ENCODE measurements at places on chromosomes 3 and 15.

- DNase-seq, result no peak
These were observed 28.3 kb downstream of the MITF start for GRCh38 chr3:69767571-69767970.

GRCh38 chr15:41853831-41854230 lies 15.2 kb downstream of the PLA2G4B start:
- DNase-seq, result no peak

DNA sequence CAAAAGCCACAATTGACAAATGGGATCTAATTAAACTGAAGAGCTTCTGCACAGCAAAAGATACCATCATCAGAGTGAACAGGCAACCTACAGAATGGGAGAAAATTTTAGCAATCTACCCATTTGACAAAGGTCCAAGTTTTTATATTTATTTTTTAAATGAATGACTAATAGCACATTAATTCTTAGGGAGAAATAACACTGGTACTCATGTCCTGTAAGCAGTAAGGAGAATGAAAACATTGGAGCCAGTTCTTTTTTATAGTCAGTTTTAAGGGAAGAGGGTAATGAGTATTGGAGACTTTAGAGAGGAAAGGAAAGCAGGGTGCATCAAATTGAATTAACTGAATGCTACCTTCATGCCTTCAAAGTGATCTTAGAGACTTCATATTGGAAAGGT lies 404.7 kb upstream of the TGFBR2 start:
- DNase-seq, result no peak

DNA sequence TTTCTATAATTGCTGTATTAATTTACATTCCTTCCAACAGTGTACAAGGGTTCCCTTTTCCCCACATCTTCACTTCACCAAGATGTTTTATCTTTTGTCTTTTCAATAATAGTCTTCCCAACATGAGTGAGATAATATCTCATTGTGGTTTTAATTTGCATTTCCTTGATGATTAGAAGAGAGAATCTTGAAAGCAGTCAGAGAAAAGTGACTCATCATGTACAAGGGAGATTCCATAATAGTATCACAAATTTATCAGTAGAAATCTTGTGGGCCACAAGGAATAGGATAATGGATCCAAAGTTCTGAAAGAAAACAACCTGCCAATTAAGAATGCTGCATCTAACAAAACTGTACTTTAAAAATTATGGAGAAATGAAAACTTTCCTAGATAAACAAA lies 189.3 kb downstream of the NECTIN3 start:
- no peak for DNase-seq

- DNase-seq, result no peak
These were observed 1.9 kb upstream of the BCL2L10 start for GRCh38 chr15:52114261-52115055.

- DNase-seq, result no peak
These were observed 489.2 kb downstream of the FGF12 start for GRCh38 chr3:192237992-192238608.

DNA sequence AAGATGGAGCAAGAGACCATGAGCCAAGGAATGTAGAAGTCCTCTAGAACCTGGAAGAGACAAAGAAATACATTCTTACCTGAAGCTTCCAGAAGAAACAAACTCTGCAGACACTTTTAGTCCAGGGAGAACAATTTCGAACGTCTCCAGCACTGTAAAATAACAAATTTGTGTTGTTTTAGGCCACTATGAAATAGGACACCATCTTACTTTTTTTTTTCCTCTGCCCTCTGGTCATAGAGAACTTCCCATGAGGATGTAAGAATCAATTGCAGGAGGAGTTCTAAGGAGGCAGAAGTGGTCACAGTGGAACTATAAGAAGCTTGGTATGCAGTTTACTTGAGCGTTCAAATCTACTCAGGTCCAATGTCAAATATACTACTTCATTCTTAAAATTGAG lies 1295.9 kb downstream of the ZPLD1 start:
- DNase-seq, result no peak

- DNase-seq, result no peak
These were observed 2.3 kb downstream of the THOC7 start for GRCh38 chr3:63861306-63861705.

GRCh38 chr15:78411061-78411460 lies 27.0 kb upstream of the IREB2 start:
- DNase-seq, result no peak

Data from A673 (cell line).